ENCODE measurements at places on chromosomes 3 and 15. TPM values are rescaled to one million over a fixed set of nuclear protein-coding genes. Genes with fewer than 3 reads are reported as not detected.

Gene CGNL1
- 0.01 TPM for polyA plus RNA-seq

Gene GOLGA8K
- not detected for polyA plus RNA-seq

Gene GPR62
- not detected for polyA plus RNA-seq

Gene TRAIP
- 29.6 TPM for polyA plus RNA-seq

Gene AMIGO3
- 0.64 TPM for polyA plus RNA-seq

Gene IQCB1
- polyA plus RNA-seq: 45.9 TPM
